ENCODE measurements at places on chromosomes 2 and 18. TPM values are rescaled to one million over a fixed set of nuclear protein-coding genes. Genes with fewer than 3 reads are reported as not detected.

Gene ATF2
- total RNA-seq, result 98.2 TPM

Gene EFR3B
- 1.1 TPM for total RNA-seq

Gene MARS2
- 3.5 TPM for total RNA-seq

Gene MTLN
- total RNA-seq, result 38.6 TPM

Gene CFAP65
- total RNA-seq, result not detected

Gene FASTKD1
- total RNA-seq, result 17.6 TPM

Gene YWHAQ
- 152 TPM for total RNA-seq

Gene SH3RF3
- total RNA-seq, result 8.4 TPM

Gene TMEM169
- 0.36 TPM for total RNA-seq

Gene SLC23A3
- total RNA-seq, result 1.6 TPM

Gene CD8B
- total RNA-seq, result not detected

Gene OTOS
- total RNA-seq, result not detected

Gene FBXO15
- total RNA-seq, result 0.49 TPM

Gene IL36RN
- not detected for total RNA-seq

Gene COLEC11
- 0.09 TPM for total RNA-seq

Gene KLHL30
- total RNA-seq, result 0.33 TPM

Gene SLC35G4
- total RNA-seq, result not detected

Gene SLC14A1
- 5.6 TPM for total RNA-seq

Gene DSG1
- total RNA-seq, result not detected

Gene PRKAG3
- 0.41 TPM for total RNA-seq

Gene RGPD4
- 0.16 TPM for total RNA-seq

Gene GAL3ST2
- 0.25 TPM for total RNA-seq

Gene KCNG3
- not detected for total RNA-seq

Gene FAM237A
- total RNA-seq, result not detected

Gene LINC00305
- not detected for total RNA-seq

Gene MERTK
- 0.65 TPM for total RNA-seq

Gene SMPD4
- 17.6 TPM for total RNA-seq

Gene RSAD2
- 0.63 TPM for total RNA-seq

Gene KIAA2012
- total RNA-seq, result not detected
